ENCODE measurements at places on chromosomes 1 and 21.

GRCh38 chr1:212286556-212287131 lies 1.4 kb downstream of the PPP2R5A start:
- no peak for DNase-seq

- no peak for DNase-seq
Observed at GRCh38 chr1:36359911-36360550, 25.7 kb downstream of the STK40 start.

DNA sequence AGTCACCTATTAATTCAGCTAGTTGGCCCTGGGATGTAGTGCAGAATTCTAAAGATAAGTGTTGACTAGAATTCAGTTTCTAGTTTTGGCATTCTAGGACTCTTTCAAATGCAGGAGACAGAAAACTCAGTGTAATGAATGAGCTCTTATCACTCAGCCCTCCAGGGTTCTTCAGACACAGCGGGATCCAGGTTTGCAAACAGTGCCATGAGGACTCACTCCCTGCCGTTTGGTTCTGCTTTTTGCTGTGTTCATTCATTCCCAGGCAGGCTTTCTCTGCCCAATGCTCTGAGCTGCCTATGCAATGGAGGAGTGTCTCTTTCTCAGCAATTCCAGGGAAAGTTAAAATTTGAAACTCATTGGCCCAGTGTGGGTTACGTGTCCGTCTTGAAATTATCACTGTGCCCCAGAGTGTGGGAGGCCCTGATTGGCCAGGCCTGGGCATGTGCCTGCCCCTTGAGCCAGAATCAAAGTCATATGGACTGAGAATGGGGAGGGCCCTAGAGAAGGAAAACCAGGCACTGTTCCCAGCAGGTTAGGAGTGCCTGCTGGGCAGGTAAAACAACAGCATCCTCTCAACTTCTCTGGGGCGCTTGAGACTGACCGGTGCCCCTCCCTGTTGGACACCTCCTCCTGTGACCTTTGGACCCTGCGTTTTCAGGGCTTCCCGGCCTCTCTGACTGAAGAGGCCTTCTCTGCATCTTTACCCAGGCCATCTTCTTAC lies 43.4 kb downstream of the TMEM51 start:
- DNase-seq = no peak

DNA sequence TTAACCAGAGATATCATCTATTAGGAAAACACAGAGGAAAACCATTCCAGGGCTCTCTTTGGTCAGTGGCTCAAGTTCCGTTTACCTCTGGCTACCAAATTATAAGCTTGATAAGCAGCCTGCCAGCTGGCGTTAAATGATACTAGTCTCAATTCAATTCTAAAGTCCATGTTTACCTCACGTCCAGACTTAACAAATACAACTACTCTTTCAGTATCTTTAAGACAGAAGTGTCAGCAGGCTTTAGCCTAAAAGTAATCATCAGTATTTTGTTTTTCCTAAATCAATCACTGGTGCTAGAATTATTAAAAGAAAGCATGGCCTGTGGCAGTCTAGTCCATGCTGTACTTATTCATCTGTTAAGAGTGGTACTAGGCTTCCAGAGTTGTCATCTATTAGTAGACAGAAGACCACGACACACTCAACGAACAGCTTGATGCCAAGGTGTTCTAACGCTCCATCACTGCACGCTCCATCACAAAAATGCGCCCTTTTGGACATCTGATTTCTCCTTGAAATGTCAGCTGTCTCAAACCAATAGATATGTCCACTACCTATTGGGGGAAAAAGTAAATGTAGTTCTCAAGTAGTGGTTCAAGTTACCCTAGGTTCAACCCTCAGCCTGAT lies 1.5 kb downstream of the IVNS1ABP start:
- no peak for DNase-seq

- DNase-seq = no peak
Observed at GRCh38 chr1:174166530-174167264, 7.4 kb downstream of the RABGAP1L start.

DNA sequence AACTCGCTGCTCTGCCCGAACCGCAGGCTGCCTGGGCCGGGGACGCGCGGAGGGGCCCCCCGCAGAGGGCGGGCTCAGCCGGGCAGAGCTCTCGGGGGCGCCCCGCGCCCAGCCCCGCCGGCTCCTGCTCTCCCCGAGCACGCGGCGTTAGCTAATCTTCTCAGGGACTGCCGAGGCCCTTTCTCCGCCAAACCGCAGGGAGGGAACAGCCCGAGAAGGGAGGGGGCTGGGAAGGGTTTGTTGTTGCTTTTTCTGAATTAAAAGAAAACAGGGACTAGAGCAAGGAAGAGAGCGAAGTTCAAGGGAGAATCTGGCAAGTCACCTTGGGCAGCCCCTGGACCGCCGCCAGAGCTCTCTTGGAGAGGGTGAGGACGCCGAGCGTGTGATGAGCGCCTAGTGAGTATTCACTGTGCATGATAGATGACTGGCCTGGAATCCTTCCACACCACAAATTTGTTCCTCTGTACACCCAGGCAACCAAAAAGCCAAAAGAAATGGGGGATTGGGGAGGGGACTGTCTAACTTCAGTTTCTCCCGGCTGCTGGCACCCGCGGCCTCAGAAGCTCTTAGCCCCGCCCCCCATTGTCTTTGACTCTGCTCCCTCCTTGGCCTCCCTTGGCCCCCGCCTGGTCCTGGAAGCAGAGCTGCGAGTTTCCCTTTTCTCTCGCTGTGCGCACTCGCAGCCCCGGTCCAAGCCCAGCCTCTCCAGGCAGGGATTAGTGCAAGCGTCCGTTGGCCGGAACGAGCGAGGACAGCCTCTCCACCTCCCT lies 19.7 kb upstream of the LMX1A start:
- no peak for DNase-seq

GRCh38 chr1:56964349-56965017 lies 1.3 kb downstream of the C8B start:
- DNase-seq = no peak

GRCh38 chr1:212127221-212127620 lies 91.7 kb downstream of the DTL start:
- DNase-seq = no peak

DNA sequence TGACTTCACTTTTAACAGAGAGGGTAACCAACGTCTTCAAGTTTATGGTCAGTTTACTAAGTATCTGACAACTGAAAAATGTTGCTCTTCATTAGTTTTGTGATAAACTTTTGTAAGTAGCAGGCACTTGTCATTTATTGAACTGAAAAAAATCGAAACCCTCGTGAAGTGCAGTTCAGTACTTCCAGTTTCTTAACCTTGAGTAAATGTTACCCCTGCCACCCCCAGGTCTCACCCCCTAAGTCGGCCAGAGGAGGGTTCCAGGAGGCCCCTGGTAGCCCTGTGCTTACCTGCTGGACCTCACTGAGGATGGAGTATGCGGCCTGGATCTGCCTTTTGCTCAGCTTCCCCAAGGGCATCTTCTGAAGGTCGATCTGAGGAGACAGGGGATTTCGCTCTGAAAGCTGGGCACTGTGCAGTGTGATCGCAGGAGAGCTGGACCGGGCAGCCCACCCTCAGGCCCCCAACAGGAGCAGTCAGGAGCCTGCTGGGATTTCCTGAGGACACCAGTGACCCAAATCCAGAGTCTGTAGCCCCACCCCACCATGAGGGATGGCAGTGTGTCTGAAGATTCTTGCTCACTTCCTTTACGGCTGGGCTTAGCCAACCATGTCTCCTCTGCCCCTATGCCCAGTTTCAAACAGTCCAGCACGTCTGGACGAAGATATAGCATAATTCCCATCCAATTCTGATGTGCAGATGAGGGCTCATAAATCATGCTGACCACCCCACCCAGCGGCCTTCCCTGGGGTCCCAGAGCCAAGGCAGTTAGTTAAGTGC lies 37.6 kb downstream of the PARP1 start:
- peak; percentile 49 for DNase-seq

- DNase-seq = no peak
Observed at GRCh38 chr1:117493906-117494305, 111.9 kb upstream of the TENT5C start.

GRCh38 chr1:66769512-66770229 lies 17.4 kb downstream of the DYNLT5 start:
- no peak for DNase-seq

DNA sequence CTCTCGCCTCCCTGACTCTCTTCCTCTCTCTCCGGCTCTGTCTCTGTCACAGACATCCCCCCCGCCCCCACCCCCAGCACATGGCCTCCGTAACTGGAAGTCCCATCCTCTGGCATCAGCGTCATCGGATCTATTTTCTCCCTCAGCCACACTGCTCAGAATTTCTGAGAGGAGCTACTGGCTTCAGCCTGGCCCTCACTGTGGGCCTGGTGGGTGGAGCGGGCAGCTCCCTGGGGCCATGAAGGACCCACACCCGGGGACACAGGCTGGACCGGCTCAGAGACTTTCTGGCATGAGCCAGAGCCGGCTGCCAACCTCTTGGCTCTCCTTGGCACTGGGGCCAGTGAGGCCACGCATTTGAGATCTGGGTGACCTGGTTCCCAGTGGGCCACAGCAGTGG lies 61.2 kb upstream of the CASZ1 start:
- no peak for DNase-seq

- peak; percentile 26 for DNase-seq
Observed at GRCh38 chr1:54965624-54966340, 14.6 kb upstream of the TMEM61 start.

- no peak for DNase-seq
Observed at GRCh38 chr1:42684139-42684538, 1.9 kb downstream of the YBX1 start.

- DNase-seq = no peak
Observed at GRCh38 chr1:119680723-119681122, 31.0 kb upstream of the PHGDH start.

DNA sequence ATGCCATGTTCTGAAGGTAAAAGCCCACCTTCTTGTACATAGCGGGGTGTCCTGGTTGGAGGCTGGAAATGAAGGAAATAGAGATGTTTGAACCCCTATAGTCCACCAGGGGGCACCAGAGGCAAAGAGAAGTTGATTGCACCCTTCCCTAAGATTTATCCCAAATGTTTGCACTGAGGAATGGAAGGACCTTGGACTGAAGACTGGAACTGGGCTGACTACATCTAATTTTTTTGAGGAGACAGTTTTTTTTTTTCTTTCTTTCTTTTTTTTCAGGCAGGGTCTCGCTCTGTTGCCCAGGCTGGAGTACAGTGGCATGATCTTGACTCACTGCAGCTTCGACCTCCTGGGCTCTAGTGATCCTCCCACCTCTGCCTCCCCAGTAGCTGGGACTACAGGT lies 55.3 kb upstream of the EIF4G3 start:
- DNase-seq = no peak

DNA sequence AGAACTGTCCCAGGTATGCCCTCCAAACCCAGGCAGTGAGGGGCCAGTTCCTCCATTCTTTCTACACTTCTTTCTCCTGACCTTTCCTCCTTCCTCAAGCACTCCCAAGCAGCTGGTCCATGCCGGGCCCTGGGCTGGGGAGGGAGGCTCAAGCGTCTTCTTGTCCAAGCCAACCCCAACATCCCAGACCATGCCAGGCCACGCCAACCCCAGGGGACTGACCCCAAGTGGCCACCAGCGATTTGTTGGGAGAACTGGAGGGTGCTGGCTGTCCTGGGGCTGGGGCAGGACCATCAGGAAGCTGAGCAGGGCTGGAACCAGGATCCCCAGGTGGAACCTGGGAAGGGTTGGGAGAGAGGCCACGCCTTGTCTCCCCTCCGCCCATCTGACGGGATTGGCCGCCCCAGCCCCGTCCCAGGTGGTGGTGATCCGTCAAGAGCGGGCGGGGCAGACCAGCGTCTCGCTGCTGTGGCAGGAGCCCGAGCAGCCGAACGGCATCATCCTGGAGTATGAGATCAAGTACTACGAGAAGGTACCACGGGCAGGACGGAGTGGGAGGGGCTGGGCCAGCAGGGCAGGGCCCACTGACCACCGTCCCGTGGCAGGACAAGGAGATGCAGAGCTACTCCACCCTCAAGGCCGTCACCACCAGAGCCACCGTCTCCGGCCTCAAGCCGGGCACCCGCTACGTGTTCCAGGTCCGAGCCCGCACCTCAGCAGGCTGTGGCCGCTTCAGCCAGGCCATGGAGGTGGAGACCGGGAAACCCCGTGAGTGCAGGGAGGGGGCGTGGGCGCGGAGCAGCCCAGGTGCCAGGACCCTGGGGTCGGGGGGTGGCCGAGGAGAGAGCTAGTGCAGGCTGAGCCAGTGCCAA lies 29.9 kb downstream of the EPHA8 start:
- no peak for DNase-seq

GRCh38 chr1:156639601-156640101 lies 2.3 kb upstream of the BCAN start:
- DNase-seq = no peak

DNA sequence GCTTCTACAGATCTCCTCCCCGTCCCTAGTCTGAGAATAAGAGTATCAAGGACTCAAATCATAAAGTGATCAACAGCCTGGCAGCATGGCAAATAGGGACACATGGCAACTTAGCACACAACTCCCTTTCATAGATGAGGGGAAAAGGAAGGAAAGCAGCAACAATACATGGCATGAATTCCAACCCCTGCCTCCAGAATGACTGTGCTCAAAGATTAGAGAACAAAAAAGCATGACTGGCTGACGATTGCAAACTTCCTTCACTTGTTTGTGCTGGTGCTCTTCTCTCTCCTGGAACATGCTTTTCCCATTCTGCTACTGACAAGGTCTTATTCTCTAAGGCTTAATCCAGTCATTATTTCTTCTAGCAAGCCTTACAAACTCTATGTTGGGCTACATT lies 11.5 kb downstream of the KTI12 start:
- DNase-seq = no peak

DNA sequence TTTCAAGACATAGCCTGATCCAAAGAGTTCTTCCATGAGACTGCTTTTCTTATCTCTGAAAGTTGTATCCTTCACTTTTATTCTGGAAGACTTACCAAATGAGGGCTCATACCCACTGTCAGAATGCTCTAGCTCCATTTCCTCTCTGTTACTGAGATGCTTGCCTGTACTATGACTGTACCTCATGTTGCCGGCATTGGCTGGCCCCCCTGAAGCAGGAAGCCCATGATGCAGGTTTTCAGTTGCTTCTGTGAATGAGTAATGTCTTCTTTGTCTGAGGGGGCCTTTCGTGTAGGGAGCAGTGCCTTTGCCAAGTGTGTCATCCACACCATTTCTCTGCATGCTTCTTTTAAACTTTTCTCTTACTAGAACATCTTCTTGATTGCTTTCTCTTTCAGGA lies 39.5 kb downstream of the LCA5L start:
- DNase-seq = no peak

All from GM18507 (cell line).